ENCODE measurements at places on chromosomes 16 and 17.
A peak's percentile ranks its signal among the peaks of the same experiment; 100 is the strongest.

DNA sequence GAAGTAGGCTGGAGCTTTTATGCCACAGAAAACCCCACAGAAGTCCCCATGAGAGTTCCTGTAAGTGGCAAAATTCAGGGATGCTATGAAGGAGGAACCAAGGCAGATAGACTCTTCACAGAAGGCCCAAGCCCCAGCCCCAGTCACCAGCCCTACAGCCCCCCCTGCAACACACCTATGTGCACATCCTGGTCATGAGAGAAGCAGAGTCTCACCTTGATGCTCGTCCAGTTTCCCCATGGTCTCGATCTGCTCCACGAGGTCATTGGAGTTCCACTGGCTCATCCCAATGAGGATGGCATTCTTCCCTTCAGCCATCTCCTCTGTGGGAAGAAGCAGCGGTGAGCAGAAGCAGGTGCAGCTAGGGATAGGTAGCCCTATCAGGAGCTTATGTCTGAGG, 31.2 kb downstream of the PITPNM3 start:
- H3K27ac ChIP-seq = no peak overlapping the region
- DNase-seq = no peak
- peaks cover 80% of the 10 kb centered on the region for H3K36me3 ChIP-seq

- no peaks in the 10 kb centered on the region for H3K27me3 ChIP-seq
- H3K4me1 ChIP-seq = no peaks in the 10 kb centered on the region
- H3K27ac ChIP-seq = no peak overlapping the region
- H3K4me3 ChIP-seq = no peak overlapping the region
Observed at GRCh38 chr16:24139282-24139681, 116.9 kb upstream of the CACNG3 start.

DNA sequence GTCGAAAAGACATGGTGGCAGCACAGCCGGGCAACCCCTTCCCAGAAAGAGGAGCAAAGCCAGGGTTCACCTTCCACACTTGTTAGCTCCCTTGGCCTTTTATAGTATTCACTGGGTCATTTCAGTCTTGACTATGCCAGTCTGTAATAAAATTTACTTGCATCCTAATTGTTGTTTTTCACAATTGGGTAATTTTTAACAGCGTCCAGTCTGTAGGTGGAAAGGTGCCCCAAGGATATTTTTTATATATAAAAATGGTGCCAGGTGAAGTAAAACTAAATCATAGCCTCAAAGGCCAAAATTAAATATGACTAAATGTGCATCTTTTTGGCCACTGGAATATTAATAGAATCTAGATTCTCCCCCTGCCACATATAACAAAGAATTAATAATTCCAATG, at the start of gene KRT26:
Gene KRT26 (minus strand): TSS at position 101 of the 400 bp plus-strand sequence. CDS start 88 bp downstream, at position 13.
- H3K27ac ChIP-seq = no peak within 1 kb of the TSS
- H3K27me3 ChIP-seq = peaks cover 23% of the 10 kb centered on the region
- no peak for DNase-seq
- no peaks in the 10 kb centered on the region for H3K4me1 ChIP-seq
- no peaks in the 10 kb centered on the region for H3K36me3 ChIP-seq

DNA sequence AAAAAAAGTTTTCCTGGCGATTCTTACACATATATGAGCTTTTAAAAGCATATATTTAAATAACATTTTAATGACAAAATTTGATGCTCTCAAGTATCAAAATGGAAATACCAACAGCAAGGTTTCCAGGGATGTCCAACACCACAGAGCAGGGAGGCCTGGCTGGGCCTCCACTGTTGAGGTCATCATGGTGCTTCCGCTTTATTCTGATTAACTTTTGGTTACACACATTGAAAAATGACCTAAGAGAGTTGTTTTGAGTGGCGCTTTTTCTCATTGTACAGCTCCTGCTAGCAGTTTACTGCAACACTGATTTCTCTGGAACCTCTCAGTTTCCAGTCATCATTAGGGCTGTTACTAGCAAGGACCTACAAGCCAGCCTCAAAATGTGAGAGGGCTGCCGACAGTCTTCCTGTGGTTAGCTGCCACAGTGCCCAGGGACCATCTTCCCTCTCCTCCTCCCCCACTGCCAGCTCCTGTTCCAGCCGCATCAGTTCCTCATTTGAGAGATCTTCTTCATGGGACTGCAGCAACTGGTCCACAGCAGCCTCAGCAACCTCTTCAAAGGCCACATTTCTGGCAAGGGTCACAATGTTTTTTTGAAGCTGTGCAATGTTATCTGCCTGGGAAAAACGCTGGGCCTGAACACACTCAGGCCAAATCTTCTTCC, 21.3 kb downstream of the DEF8 start:
- H3K27ac ChIP-seq = no peak overlapping the region
- peaks cover 38% of the 10 kb centered on the region for H3K4me1 ChIP-seq

DNA sequence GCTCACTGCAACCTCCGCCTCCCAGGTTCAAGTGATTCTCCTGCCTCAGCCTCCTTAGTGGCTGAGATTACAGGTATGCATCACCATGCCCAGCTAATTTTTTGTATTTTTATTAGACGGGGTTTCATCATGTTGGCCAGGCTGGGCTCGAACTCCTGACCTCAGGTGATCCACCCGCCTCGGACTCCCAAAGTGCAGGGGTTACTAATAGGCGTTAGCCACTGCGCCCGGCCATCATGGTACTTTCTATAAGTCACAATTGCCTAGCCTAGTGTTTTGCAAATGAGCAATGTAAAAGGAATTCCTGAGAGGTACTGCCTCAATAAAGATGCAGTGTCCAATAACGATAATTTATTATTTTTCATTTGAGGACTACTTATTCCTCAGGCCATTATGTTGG, 13.9 kb upstream of the PSMC3IP start:
- H3K27ac ChIP-seq = no peak overlapping the region
- DNase-seq = no peak
- H3K27me3 ChIP-seq = no peaks in the 10 kb centered on the region
- H3K4me1 ChIP-seq = peaks cover 22% of the 10 kb centered on the region
- no peaks in the 10 kb centered on the region for H3K36me3 ChIP-seq

DNA sequence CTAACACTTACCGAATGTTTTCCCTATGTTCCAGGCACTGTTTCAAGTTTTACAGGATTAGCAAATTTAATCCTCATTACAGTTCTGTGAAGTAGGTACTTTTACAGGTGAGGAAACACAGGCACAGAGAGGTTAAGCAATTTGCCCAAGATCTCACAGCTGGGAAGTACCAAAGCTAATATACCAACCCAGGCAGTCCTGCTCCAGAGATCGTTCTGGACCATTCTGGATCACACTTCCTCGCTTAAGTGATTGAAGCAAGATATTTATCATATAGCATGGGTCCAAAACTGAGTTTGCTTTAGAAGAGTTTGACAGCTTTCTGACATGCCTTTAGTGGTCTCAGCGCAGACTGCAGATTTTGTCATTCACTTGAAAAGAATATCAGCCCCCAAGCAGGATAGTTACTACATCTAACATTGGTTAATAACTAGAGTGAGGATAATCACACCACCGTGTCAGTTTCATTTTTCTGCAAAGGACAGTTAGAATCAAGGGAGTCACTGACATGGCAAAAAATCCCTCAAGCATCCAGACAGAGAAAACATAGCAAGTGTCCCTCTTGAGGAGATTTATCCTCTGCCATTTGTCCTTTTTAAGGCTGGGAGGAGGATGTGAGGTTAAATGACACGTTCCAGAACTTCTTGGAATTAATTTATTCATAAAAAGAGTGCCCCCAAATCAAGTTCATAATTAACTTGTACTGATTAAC, 5.1 kb downstream of the HS3ST3B1 start:
- H3K27ac ChIP-seq = no peak overlapping the region
- no peaks in the 10 kb centered on the region for H3K36me3 ChIP-seq
- peaks cover 54% of the 10 kb centered on the region for H3K4me1 ChIP-seq
- peaks cover 37% of the 10 kb centered on the region for H3K27me3 ChIP-seq

- H3K4me3 ChIP-seq = no peak overlapping the region
- H3K27ac ChIP-seq = no peak overlapping the region
- peaks cover 20% of the 10 kb centered on the region for H3K36me3 ChIP-seq
- no peaks in the 10 kb centered on the region for H3K4me1 ChIP-seq
- H3K27me3 ChIP-seq = no peaks in the 10 kb centered on the region
- DNase-seq = no peak
Observed at GRCh38 chr17:5331506-5331905, 49.4 kb downstream of the RABEP1 start.

DNA sequence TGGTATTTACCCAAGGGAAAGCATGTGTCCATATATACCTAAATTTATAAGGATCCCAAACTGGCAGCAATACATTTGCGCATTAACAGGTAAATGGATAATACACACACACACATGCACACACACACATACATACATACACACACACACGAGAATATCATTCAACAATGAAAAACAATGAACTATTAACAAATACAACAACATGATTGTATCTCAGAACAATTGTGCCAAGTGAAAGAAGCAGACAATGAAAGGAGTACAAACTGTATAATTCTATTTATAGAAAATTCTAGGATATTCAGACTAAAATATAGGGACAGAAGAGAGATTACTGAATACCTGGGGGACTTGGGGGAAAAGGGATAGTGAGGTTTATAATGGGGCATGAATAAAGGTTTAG, 323.0 kb downstream of the KCNJ2 start:
- H3K36me3 ChIP-seq = no peaks in the 10 kb centered on the region
- H3K4me3 ChIP-seq = no peak overlapping the region
- no peak overlapping the region for H3K27ac ChIP-seq
- H3K27me3 ChIP-seq = no peaks in the 10 kb centered on the region

DNA sequence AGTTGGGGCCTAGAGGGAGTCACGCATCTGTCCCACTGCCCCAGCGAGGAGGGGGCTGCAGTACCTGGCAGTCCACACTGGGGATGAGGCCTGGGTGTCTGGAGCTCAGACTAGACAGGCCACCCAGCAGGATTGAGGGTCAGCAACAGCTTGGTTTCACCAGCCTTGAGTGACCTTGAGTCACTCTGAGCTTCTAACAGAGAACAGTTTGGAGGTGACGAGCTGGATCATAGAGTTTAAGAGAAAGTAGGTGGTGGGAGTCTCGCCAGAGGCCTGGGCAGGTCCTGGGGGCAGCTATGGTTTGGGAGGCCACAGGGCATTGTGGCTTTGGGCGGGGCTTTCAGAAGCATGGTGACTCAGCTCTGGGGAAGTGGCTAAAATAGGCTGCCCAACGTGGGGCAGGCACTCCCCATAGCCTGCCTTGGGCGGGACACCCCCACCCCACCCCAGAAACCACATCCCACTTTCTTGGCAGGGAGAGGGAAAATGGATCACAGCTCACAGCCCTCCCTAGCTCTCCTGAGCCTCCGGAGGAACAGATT, 20.5 kb downstream of the CDC42EP4 start:
- H3K36me3 ChIP-seq = peaks cover 2% of the 10 kb centered on the region
- H3K27ac ChIP-seq = peak overlapping the region; percentile 69
- no peak overlapping the region for H3K4me3 ChIP-seq
- H3K27me3 ChIP-seq = no peaks in the 10 kb centered on the region
- peak; percentile 83 for DNase-seq
- peaks cover 87% of the 10 kb centered on the region for H3K4me1 ChIP-seq

DNA sequence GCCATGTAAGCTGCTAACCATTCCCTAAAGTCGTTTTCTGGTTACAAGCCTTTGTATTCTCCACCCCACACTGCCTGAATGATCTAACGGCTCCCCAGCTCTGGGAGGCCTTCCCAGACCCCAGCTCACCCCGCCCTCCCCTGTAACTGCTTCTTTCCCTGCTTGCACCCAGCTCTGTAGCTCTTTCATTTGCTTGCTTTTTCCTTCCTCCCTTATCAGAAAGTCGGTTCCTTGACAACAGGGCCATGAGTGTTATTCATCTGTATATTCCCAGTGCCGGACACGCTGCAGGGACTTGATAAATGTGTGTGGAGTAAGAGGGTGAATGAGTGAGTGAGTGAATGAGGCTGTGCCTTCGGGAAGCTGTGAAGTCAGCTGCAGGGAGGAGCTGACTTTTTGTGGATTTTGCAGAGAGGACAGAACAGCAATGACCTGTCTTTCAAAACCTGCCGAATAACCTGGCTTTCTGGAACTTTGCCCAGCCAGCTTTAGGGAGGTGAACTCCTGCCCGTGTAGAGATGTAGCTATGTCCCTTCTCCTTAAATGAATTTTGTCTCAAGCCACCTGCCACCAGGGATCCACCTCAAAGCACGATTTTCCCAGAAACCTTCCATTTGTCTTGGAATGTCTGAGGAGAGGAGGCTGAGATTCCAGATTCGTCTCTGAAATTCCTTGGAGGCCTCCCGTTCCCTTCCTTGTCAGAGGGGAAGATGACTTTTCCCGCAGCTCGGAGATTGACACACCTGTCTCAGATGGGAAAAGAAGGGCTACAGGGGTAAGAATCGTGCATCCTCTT, 20.0 kb upstream of the CACNG4 start:
- no peaks in the 10 kb centered on the region for H3K4me1 ChIP-seq
- no peak overlapping the region for H3K27ac ChIP-seq
- peak; percentile 57 for DNase-seq
- no peak overlapping the region for H3K4me3 ChIP-seq
- no peaks in the 10 kb centered on the region for H3K36me3 ChIP-seq

DNA sequence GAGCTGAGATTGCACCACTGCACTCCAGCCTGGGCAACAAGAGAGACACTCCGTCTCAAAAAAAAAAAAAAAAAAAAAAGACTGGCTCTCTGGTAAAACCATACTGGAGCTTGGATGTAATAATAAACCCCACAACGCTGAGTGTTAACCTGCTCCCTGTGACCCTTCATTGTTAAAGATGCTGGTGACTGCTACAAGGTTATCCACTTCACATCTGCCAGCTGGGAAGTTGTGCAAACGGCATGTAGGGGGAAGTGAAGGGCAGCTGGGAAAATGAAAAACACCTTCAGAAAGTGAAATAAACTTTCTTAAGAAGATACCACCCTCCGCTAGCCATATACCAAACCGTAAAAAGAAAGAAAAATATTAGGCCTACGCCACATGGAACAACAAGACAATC, 131.0 kb upstream of the NUDT7 start:
- no peak overlapping the region for H3K4me3 ChIP-seq
- H3K36me3 ChIP-seq = no peaks in the 10 kb centered on the region
- no peaks in the 10 kb centered on the region for H3K4me1 ChIP-seq

DNA sequence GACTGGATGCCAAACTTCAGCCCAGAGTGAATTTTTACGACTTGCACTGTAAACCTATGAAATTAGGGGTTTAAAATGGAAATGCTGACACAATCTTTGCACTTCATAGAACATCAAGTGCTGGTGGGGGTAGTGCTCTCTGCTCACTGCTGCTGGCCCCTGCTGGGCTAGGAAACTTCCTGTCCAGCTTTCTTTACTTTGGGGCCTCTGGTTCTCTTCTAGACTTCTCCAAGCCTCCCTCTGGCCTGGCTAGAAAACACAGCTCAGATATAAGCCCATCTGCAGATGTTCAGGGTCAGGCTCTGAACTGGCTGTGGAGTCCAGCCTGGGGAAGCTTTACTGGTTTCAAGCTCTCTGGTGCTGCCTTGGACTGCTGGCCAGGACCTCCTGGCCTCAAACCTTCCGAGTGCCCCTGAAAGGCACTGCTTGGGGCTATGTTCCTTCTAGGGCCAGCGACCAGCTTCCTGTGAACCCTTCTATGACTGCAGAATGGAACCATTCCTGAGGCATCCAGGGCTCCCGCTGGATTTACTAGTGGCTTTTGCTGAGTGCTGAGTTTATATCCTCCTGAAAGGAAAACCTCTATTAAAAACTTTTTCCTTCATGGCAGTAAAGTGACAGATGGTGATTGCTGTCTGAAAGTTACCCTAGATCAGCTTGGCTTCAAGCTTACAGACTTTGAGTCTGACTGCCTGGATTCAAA, 59.4 kb downstream of the TBX4 start:
- DNase-seq = no peak
- H3K27me3 ChIP-seq = no peaks in the 10 kb centered on the region
- H3K4me3 ChIP-seq = no peak overlapping the region
- H3K27ac ChIP-seq = no peak overlapping the region
- no peaks in the 10 kb centered on the region for H3K4me1 ChIP-seq

GRCh38 chr16:88761143-88761534, 23.9 kb downstream of the PIEZO1 start:
- no peak overlapping the region for H3K27ac ChIP-seq
- H3K4me3 ChIP-seq = no peak overlapping the region
- peaks cover 6% of the 10 kb centered on the region for H3K36me3 ChIP-seq
- DNase-seq = no peak
- H3K4me1 ChIP-seq = peaks cover 46% of the 10 kb centered on the region
